ENCODE measurements at places on chromosomes 6 and 20.

GRCh38 chr20:60137657-60138245 is 179.5 kb downstream of the CDH26 start:
- DNase-seq, result peak; percentile 50

DNA sequence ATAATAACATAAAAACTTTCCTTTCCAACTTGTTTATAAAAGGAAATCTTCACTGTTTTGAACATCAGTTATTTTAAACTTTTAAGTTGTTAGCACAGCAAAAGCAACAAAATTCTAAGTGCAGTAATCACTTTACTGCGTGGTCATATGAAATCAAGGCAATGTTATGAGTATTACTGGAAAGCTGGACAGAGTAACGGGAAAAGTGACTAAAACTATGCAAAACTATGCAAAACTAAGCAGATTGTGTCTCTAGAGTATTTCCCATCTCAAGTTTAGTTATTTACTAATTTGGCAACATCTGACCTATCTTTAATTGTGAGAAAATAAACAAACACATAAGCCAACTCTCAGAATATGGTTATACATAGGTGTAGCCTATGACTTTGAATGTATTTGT is 10.9 kb upstream of the ANKEF1 start:
- DNase-seq, result no peak

DNA sequence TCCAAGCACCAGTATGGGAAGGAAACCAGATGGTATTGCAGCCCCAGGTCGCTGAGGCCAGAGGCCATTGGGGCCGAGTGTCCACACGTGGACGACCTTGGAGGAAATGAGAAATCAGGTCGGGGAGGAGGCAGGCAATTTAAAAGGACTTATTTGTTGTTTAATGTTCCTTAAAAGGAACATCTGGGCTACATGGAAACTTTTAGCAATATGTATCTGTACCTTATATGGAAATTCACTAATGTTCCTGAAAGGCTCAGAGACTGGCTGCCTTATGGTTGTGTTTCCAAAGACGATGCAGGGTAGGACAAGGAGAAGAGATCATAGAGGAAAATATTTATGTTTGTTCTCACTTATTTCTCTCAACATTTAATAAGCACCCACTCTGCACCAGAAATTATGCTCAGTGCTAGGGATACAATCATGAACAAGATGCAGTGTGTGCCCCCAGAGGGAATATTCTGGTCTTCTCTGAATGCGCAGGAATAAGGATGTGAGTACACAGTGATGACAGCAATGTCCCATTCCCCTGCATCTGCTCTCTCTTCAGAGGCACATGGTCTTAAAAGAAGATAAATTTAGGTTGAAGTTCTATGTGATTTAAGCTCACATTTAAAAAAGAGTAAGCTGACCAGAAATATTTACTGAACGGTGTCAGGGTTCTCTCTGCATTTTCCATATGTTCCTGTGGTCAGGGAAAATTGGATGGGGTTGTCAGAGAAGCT is 3.4 kb downstream of the BNIP5 start:
- DNase-seq, result no peak

- DNase-seq, result no peak
These were observed 14.6 kb downstream of the EEF1A1 start for GRCh38 chr6:73506246-73506645.

Data from OCI-LY7 (cell line).